Occipital lobe (tissue), 3 donors: ENCODE measurements at places on chromosomes 4 and X.

- no peak for DNase-seq
These were observed 16.0 kb downstream of the LRPAP1 start for GRCh38 chr4:3516061-3516835.

DNA sequence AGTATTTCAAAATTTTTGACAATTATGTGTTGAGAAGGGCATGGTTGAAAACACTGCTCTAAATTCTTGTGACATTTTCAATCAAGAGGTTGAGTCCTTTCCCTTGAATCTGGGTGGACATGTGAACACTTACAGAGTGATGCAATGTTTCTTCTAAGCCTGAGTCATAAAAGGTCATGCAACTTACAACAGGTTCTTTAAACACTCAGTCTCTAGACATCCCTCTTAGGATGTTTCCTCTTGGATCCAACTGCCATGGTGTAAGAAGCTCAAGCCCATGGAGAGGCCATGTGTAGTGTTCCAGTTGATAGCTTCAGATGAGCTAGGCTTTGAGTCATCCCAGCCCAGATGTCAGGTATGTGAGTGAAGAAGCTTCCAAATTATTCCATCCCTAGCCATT is 232.2 kb upstream of the MAOA start:
- DNase-seq, result no peak

GRCh38 chrX:47181301-47181700 is 12.3 kb upstream of the UBA1 start:
- DNase-seq, result no peak

- DNase-seq, result no peak
These were observed 17.8 kb downstream of the SCD5 start for GRCh38 chr4:82780752-82781231.

DNA sequence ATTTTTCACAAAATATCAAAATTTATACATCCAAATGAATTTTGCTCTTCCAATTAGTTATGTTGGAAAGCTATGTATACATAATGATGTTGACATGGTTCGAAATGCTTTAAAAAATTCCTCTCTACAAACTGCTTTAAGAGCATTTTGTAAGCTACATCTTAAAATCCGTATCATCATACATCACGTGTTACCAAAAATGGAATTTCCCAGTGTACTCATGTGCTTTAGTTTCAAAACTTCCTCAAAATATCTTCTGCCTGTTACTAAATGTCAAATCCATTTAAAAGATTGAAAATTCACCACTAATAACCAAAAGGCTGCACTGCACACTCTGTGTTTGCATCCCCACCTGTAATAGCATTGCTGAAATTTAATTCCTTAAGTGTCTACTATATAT is 87.9 kb downstream of the WDFY3 start:
- DNase-seq, result no peak

- no peak for DNase-seq
These were observed 12.0 kb downstream of the SPRY1 start for GRCh38 chr4:123408471-123409084.

DNA sequence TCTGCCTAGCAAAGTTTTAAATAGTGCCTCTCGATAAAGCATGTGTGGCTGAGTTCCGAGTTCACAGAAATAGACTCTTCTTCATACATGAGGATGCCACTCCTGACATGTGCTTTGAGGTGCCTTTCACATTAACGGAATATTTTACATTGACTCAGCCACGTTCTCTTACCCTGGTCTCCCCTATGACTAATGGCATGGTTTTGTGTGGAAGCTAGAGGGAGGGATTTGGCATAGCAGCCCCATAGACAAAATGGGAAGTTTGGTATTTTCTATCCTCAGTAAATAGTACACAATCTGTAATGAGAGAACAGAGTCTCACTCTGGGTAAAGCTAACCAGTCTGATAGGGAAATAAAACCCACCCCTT is 68.9 kb downstream of the PCDH19 start:
- DNase-seq, result no peak

DNA sequence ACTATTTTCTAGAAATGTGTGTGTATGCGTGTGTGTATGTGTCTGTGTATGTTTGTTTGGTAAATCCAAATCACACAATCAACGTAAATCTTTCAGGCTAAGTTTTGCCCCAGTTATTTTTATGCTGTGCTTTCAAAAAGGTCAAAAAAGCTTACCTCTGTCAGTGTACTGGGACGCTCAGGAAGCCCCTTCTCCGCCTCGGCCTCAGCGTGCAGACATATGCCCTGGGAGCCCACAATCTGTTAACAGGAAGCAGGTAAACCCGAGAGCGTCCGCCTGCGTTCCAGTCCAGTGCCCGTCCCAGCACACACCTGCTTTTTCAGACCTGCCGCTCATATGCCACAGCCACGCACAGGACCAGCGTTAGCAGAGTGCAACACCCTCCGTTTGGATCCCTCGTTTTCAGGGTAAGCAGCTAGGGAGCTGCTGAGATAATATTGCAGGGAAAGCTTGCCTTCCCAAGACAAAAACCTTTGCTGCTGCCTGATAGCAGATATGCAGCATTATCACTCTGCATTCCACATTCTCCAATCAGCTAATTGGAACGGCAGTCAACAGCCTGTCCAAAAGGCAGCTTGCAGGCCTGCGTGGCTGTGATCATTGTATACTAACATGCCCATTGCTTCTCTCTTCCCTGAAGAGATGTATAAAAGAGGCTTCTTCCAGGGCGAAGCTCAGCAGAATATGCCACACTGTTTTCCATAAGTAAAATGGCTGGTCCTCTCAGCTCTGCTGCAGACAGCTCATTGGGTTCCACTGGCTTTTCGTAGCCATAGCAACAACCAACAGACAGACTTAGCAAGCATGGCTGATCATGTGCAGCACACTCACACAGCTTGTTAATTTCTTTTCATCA is at the start of gene SORBS2:
TSS of gene SORBS2 (minus strand) at position 686 of the 856 bp plus-strand sequence. CDS start 121,623 bp downstream, outside the sequence.
- DNase-seq, result peak; percentile 68

DNA sequence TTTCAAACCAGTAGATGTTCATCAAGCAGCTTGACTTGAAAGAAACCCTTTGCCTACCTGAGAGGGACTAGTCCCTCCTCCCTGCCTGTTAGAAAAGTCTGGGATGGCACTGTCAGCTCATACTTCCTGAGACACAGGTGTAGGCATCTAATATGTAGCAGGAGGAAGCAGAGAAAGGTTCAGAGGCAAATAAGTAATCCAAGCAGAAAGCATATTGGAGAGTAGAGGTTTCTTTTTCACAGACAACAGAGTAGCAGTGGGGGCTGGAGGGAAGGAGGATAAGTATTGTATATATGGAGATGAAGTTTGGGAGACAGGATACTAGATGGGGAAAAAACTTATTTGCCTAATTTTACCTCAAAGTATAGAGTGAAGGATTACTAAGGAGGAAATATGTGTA is 81.5 kb downstream of the FNIP2 start:
- no peak for DNase-seq
